ENCODE measurements at places on chromosomes 11 and 22. TPM values are rescaled to one million over a fixed set of nuclear protein-coding genes. Genes with fewer than 3 reads are reported as not detected.

The SLC22A9 gene
- not detected for total RNA-seq

The LRRN4CL gene
- total RNA-seq = 6.6 TPM

The UNC93B1 gene
- total RNA-seq = 17.3 TPM

The CCDC87 gene
- under 0.01 TPM for total RNA-seq

The HNRNPUL2 gene
- 6.9 TPM for total RNA-seq

The MPZL2 gene
- not detected for total RNA-seq

The SLC5A1 gene
- not detected for total RNA-seq

The OR52A1 gene
- not detected for total RNA-seq

The WEE1 gene
- 20.4 TPM for total RNA-seq

The APOL4 gene
- total RNA-seq = under 0.01 TPM

The PAMR1 gene
- 68.9 TPM for total RNA-seq

The FDX1 gene
- 14.7 TPM for total RNA-seq

The IGF2 gene
- 17.6 TPM for total RNA-seq

The RHOD gene
- total RNA-seq = 11.2 TPM

The GNB1L gene
- 19.7 TPM for total RNA-seq

The LDLRAD3 gene
- total RNA-seq = 7.8 TPM

The CHRM4 gene
- 0.35 TPM for total RNA-seq

The NLRP10 gene
- total RNA-seq = 1.6 TPM

The PYGM gene
- total RNA-seq = 1.2 TPM

The CHID1 gene
- total RNA-seq = 149 TPM

The CSRP3 gene
- total RNA-seq = not detected

The MPEG1 gene
- not detected for total RNA-seq

The MS4A6E gene
- total RNA-seq = not detected

The POU2AF3 gene
- not detected for total RNA-seq

The IGSF9B gene
- total RNA-seq = not detected

The PRODH gene
- not detected for total RNA-seq

The BACE1 gene
- total RNA-seq = 29.2 TPM

The TMEM191C gene
- 0.29 TPM for total RNA-seq

The CBLIF gene
- not detected for total RNA-seq

The MMP7 gene
- total RNA-seq = 0.71 TPM

The DDI1 gene
- not detected for total RNA-seq

The CDC42BPG gene
- total RNA-seq = 0.29 TPM

The P2RY6 gene
- not detected for total RNA-seq

The LDHAL6A gene
- total RNA-seq = not detected

The HEPHL1 gene
- not detected for total RNA-seq

The HBG2 gene
- not detected for total RNA-seq

The POLD3 gene
- 10.7 TPM for total RNA-seq

The KIF18A gene
- 12.1 TPM for total RNA-seq

The PLCB3 gene
- 44.1 TPM for total RNA-seq

The NRXN2 gene
- not detected for total RNA-seq

The CASP5 gene
- total RNA-seq = not detected

The MRPL49 gene
- 95.3 TPM for total RNA-seq

The SAA4 gene
- not detected for total RNA-seq

The PC gene
- 25.9 TPM for total RNA-seq

The BEST1 gene
- total RNA-seq = 2.3 TPM

The CDHR5 gene
- not detected for total RNA-seq

The MCHR1 gene
- not detected for total RNA-seq

All from myometrial cell (primary cell).